RKO (cell line): ENCODE measurements at places on chromosomes 16 and 17.

DNA sequence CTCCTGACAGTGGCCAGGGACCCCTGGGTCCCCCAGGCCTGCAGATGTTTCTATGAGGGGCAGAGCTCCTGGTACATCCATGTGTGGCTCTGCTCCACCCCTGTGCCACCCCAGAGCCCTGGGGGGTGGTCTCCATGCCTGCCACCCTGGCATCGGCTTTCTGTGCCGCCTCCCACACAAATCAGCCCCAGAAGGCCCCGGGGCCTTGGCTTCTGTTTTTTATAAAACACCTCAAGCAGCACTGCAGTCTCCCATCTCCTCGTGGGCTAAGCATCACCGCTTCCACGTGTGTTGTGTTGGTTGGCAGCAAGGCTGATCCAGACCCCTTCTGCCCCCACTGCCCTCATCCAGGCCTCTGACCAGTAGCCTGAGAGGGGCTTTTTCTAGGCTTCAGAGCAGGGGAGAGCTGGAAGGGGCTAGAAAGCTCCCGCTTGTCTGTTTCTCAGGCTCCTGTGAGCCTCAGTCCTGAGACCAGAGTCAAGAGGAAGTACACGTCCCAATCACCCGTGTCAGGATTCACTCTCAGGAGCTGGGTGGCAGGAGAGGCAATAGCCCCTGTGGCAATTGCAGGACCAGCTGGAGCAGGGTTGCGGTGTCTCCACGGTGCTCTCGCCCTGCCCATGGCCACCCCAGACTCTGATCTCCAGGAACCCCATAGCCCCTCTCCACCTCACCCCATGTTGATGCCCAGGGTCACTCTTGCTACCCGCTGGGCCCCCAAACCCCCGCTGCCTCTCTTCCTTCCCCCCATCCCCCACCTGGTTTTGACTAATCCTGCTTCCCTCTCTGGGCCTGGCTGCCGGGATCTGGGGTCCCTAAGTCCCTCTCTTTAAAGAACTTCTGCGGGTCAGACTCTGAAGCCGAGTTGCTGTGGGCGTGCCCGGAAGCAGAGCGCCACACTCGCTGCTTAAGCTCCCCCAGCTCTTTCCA lies 25.1 kb downstream of the C1QTNF1 start:
- DNase-seq: no peak

DNA sequence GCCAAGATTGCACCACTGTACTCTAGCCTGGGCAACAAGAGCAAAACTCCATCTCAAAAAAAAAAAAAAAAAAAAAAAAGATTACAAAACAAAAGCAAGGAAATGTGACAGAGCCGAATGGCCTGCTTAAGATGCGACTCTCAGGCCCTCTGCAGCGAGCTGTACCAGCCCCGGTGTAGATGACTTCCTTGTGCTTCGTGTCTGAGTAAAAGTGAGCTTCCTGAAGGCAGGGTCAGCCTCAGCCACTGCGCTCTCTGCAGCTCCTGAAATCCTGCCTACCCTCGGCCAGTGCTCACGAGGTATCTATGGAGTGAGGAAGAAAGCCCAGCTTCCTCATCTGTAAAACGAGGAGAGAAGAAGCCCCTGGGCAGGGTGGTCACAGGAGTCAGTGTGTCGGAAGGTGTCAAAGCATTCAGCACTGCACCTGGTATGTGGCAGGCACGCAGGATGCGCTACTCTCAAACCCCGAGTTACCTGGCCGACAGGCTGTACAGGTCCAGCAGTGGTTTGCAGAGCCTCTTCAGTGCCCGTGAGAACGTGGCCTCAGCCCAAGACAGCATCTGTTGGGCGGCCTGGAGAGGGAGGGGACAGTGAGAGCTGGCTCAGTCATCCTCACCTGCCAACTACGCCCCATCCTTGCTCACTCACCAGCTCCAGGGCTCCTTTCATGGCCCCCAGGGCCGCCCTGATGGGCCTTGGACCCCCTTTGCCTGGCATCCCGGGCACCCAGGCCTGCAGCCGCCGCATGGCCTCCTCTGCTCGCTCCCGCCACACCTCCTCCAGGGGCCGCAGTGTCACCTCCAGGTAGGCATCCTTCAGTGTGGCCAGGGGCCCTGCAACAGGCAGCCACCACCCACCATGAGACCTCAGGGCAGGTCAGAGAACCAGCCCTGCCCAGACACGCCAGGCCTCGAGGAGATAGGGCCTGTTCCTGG lies 44.6 kb downstream of the RMI2 start:
- DNase-seq: no peak

DNA sequence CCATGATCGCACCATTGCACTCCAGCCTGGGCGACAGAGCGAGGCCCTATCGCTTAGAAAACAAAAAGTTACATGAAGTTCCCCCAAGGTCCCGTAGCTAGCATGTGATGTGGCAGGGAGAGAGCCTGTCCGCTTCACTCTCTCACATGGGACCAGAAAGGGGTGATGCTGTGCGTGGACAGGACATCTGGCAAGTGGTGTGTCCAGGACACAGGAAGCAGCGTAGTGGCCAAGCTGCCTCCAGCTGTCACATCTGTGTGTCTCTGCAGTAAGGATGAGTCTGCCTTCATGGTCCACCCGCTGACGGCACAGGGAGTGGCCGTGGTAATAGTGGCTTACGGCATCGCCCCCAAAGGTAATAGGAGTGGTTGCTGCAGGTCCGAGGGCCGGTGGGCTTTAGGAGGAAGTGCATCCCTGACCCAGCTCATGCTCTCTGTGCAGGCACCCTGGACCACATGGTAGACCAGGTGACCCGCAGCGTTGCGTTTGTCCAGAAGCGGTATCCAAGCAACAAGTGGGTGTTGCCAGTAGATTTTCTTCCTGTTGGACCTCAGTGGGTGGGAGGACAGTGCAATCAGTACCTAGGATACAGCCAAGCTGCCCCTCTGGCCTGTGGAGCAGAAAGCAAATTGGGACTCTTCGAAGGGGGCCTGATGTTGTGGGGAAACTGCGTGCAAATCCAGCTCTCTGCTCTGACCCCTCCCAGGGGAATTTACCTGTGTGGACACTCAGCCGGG lies 9.5 kb upstream of the BIRC5 start:
- no peak for DNase-seq

- DNase-seq: no peak
These were observed 40.5 kb downstream of the C16orf82 start for GRCh38 chr16:27107185-27107592.

- DNase-seq: no peak
These were observed 8.3 kb downstream of the XYLT2 start for GRCh38 chr17:50354198-50354597.

- no peak for DNase-seq
These were observed 47.3 kb upstream of the PMFBP1 start for GRCh38 chr16:72219282-72219681.

DNA sequence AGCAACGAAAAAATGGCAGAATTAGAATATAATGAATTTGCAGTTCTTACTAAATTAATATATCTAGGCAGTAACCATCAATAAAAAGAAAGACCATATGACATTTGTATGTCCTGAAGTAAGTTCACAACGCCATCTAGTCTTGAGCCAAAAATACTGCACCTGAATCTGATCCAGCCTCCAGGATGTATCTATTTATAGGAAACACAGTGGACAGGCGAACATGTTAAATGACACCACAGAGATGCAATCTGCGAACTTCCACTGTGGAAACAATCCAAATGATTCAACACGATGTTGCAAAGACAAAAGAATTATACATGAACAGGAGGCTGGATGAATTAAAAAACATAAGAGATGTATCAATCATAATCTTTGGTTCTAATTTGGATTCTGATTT lies 197.6 kb downstream of the CDH13 start:
- DNase-seq: no peak

- no peak for DNase-seq
These were observed 23.5 kb upstream of the PYY start for GRCh38 chr17:43976963-43977837.

GRCh38 chr17:58525239-58525638 lies 10.8 kb upstream of the MTMR4 start:
- DNase-seq: no peak

GRCh38 chr16:89064606-89065457 lies 28.8 kb upstream of the ACSF3 start:
- DNase-seq: no peak

- DNase-seq: peak; percentile 62
These were observed 110.4 kb upstream of the HAS3 start for GRCh38 chr16:68995011-68995504.

GRCh38 chr17:36705874-36706731 lies 104.7 kb downstream of the MRM1 start:
- peak; percentile 59 for DNase-seq

DNA sequence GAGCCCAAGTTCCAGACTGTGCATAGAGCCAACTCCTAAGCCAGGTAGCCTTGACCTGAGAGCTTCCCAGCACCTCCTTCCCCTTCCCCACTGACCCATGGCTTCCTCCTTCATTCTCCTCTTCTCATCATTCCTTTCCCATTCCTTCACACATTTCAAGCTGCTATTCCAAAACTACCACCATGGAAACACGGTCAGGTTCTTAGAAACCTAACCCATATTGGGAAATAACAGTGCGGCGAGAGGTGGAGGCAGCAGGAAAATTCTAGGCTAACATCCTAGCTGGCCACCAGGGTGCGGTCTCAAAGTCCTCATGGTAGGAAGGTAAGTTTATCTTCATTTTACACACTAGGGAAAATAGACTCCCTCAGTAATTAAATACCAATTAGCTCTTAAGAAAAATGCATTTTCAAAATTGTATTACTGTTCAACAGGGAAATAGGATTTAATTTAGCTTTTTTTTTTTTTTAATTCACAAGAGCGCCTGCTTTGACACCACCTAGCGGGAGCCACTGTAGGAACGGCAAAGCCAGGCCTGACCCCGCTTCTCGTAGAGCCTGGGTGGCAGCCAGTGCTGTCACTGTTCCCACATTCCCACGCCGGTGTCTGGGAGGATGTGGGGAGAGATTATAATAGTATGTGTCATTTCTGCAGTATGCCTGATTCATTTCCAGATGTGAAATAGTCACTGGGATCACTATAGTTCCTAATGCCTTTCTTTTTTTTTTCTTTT lies 14.0 kb upstream of the SPHK1 start:
- DNase-seq: peak; percentile 99

- DNase-seq: no peak
These were observed 3.9 kb downstream of the STAT5B start for GRCh38 chr17:42272162-42272907.

GRCh38 chr17:11495613-11496012 lies 102.7 kb upstream of the DNAH9 start:
- no peak for DNase-seq

- no peak for DNase-seq
These were observed 927.6 kb upstream of the CDH8 start for GRCh38 chr16:62963846-62964245.

DNA sequence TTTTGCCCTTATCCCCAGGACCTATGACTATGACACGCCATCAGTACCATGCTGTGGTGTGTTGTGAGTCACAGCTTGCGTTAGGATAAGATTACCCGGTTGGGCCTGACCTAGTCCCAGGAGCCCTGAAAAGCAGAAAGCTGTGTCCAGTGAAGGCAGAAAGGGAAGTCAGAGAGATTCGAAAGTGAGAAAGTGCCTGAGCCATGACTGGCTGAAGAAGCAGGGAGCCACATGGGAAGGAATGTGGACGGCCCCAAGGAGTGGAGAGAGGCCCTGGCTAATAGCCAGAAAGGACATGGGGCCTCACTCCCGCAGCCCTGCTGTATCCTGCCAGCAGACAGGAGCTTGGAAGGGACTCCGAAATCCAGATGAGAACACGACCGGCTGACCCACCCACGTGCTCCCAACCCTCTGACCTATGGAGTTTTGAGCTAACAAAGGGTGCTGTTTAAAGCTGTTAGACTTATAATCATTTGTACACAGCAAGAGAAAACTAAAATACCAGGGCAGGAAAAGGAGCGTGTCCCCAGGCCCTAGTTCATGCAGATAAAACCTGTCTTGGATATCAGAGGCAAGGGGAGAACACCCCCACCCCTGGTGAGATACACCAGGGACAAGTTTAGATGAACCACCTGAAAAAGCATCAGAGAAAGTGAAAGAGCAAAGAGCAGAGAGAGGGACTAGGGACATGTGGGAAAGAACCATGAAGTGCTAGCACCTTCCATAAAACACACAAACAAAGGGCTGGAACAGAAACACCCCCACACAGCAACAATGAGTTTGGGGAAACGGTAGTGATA lies 115.3 kb downstream of the SLC39A11 start:
- peak; percentile 19 for DNase-seq

DNA sequence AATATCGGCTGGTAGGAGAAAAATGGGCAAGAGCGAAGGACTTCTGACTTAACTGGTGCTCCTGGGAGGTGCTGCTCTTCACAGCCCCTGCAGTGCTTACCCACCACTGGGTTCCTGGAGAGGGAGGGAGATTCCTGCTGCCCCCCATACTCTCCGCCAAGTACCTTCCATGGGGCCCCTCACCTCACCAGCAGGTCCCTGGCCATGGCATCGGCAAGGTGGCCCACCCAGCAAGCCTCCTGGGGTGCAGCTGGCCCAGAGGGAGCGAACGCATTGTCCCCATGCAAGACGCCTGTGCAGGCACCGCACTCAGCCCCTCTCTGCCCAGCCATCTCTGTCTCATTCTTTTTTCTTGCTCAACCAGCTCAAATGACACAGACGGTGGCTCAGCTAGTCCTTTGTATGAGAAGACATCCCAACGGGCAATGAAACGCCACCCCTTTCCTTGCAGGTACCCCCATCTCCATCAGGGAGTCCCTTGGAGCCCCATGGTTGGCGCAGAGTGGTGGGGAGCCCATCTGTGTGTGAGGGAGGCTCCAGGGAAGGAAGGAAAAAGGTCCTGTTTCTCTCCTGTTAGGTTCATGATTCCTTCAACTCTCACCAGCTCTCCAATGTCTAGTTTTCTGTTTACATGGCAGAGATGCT lies 9.6 kb upstream of the ALDH3A1 start:
- DNase-seq: no peak

- no peak for DNase-seq
These were observed 3.5 kb downstream of the FOXJ1 start for GRCh38 chr17:76137351-76138233.

GRCh38 chr17:11300738-11301137 lies 59.7 kb downstream of the SHISA6 start:
- DNase-seq: no peak

DNA sequence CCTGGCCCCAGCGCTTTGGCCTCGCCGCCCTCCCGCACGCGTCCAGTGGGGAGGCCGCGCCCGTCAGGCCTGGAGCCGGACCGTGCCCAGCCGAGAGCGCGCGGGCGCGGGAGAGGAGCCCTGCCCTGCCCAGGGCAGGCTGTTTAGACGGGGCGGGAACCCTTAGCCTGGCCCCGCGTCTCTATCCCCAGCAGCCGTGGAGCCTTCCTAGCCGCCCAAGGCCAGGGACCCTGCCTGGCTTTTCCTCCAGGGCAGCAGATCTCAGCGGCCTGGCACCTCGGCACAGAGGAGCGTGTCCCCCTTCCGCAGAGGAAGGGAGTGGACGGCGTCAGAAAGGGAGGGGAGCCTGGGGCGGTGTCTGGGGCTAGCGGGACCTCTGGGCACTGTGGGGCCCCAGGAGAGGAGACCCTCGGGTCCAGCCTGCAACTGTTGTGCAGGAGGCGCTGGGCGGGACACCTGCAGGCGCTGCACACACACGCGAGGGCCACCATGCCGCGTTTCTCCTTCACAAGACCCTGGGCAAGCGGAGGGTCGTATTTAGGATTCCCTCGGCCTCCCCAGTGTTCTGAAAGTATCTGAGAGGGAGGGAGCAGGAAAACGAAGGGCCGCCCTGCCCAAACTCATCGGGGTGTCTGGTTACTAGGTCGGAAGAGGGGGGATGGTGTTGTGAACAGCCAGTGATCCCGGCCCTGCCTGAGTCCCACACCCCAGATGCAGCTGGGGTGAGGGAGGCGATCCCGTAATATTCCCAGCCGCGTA lies 2.3 kb upstream of the NPTX1 start:
- DNase-seq: no peak
